ENCODE measurements at places on chromosomes 3 and 15. TPM values are rescaled to one million over a fixed set of nuclear protein-coding genes. Genes with fewer than 3 reads are reported as not detected.
A peak's percentile ranks its signal among the peaks of the same experiment; 100 is the strongest.

SPG21 gene
- 72.3 TPM for total RNA-seq

RBM6 gene
- 90.8 TPM for total RNA-seq

GRCh38 chr3:23761440-23761896 lies 44.3 kb upstream of the UBE2E1 start:
- DNase-seq: peak; percentile 28

DNA sequence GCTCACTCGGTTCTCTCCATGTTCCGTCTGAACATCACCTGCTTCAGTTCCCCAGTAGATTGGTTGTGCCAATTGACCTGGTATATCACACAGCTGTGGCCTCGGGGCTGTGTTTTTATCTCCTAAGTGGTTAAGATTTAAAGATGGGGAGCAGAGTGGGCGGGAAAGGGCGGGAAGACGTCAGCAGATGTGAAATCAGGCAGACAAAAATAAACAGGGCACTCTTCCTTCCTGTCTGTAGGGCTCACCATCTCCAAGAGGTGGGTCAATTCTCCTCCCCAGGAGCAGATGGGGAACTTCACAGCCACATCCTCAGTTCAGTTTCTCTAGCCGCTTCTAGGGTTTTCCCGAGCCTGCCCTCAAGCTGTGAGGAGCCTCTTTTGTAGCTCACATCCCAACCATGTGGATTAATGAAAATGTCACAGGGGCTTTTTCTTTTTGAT lies 26.8 kb upstream of the LIMD1 start:
- peak; percentile 86 for DNase-seq

PRR20G gene
- not detected for total RNA-seq

GRCh38 chr3:27573780-27574437 lies 89.7 kb upstream of the SLC4A7 start:
- no peak for DNase-seq

- DNase-seq: no peak
Observed at GRCh38 chr3:157079676-157080369, 80.1 kb downstream of the CCNL1 start.

DNA sequence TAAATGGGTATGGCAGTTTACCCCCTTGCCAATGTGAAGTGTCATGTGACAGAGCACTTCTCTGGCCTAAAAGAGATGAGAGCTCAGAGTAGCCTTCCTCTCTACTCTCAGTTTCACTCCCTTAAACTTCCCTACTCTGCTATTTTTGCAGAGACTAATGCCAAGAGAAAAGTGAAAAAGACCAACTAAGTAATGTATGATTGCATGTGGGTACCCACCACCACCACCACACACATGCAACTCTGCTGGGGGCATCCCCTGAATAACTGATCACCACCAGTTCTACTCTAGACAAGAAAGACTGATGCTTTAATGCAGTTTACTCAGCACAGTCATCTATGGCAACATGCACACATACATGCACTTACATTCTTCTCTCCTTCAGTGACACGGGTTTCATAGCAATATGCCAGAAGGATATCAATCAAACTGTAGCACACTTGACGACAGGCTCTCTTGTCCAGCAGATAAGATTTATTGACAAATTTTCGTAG lies 31.3 kb downstream of the SHQ1 start:
- DNase-seq: peak; percentile 65

DNA sequence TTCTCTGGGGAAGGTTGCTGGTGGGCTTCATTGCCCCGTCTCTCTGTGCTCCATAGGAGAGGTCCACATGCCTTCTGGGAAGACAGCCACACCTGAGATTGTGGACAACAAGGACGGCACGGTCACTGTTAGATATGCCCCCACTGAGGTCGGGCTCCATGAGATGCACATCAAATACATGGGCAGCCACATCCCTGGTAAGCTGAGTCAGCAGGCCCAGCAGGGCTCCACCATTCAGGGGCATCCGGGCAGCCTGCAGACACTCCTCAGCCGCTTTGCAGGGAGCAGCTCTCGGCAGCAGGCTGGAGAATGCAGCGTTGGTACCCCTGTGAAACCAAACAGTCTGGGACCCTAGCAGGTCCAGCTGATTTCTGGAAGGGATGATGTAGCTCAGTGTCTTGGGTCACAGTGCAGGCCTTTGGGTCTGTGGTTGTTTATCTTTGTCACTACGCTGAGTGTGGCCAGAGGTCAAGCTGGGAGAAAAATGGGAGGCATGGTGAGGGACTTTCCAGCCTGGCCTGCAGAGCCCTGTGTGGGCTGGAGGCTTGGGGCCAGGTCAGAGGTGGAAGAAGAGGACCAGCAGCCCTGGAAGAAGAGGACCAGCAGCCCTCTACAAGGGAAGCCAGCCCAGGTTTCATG lies 67.2 kb downstream of the DNASE1L3 start:
- DNase-seq: no peak

DNA sequence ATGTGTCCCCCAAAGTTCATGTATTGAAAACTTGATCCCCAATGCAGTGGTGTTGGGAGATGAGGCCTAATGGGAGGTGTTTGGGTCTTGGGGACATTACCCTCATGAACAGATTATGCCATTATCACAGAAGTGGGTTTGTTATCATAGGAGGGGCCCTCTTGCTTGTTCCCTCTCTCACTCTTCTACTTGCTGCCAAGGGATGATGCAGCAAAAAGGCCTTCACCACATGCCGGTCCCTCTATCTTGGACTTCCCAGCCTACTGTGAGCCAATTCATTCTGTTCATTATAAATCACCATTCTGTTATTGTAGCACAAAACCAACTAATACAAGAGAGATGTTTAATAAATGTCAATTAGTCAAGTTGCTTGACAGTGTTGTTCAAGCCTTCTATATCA lies 47.2 kb downstream of the FAM227B start:
- DNase-seq: no peak

- peak; percentile 6 for DNase-seq
Observed at GRCh38 chr3:167913219-167913835, 177.8 kb downstream of the SERPINI1 start.

- peak; percentile 65 for DNase-seq
Observed at GRCh38 chr15:31977812-31978661, 52.3 kb upstream of the CHRNA7 start.

GRCh38 chr3:39110041-39110639 lies 2.7 kb downstream of the TTC21A start:
- DNase-seq: no peak

- no peak for DNase-seq
Observed at GRCh38 chr3:12455740-12456139, 28.5 kb upstream of the TSEN2 start.

- DNase-seq: no peak
Observed at GRCh38 chr3:52046186-52046901, 10.0 kb downstream of the DUSP7 start.

GRCh38 chr3:128229106-128229857 lies 76.0 kb downstream of the EEFSEC start:
- DNase-seq: no peak

DNA sequence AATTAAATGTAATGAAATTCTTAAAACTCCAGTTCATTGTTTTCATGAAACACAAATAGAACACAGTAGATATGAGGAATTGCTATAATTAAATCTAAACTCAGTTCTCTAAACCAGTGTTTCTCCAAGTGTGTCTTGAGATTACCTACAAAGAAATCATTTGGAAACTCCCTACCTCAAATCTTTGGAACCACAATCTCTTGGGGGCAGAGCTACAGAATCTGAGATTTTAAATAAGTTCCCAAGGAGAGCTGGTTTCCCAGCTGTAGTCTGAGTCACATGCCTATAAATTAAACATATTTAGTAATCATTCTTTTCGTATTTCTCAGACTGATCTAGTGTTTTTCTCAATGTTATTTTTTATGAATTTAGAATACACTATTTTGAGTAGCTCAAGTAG lies 17.0 kb upstream of the ACTC1 start:
- no peak for DNase-seq

GRCh38 chr3:108822123-108822897 lies at the start of gene TRAT1:
TRAT1 (plus strand) TSS chr3:108822786; CDS start chr3:108822928, 142 bp downstream.
- DNase-seq: no peak

GRCh38 chr3:182399978-182400737 lies 393.1 kb upstream of the ATP11B start:
- no peak for DNase-seq

- DNase-seq: no peak
Observed at GRCh38 chr3:44883999-44884431, 9.6 kb downstream of the TGM4 start.

GRCh38 chr15:78016860-78017259 lies 60.7 kb downstream of the TBC1D2B start:
- DNase-seq: no peak

SPTBN5 gene
- 0.11 TPM for total RNA-seq

DNA sequence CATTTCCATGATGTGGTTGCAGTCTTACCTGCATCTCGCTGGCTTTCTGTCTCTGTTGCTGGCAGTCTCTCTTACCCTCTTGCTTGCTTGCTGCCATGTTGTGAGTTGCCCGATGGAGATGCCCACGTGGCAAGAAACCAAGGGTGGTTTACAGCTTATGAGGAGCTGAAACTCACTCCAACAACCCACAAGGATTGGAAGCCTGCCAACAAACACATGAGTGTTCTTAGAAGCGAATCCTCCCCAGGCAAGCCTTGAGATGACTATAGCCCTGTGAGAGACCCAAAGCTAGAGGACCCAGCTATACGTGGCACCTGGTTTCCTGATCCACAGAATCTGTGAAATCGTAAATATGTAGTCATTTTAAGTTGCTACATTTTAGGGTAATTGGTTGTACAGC lies 490.9 kb upstream of the ADAMTS9 start:
- DNase-seq: no peak

- no peak for DNase-seq
Observed at GRCh38 chr3:102941786-102942185, 507.0 kb downstream of the ZPLD1 start.

DNA sequence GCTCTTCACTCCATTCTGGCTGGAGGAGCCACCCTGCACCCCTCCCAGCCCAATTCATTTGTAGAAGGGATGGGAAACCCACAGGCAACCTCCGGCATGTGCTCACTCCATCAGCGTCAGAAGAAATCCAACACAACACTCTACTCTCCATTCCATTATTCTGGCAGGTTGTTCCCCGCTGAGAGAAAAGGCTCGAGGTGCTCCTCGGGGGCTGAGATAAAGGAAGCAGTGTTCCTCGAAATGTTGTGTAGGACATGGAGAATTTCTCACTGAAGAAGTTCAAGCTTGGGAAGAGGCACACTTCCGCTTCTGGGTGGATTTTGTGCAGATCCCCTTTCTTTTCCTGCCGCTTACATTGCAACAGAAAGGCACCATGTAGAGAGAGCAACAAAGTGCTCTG lies 355.0 kb upstream of the CFAP20DC start:
- no peak for DNase-seq

GRCh38 chr3:150055332-150055731 lies 84.6 kb upstream of the PFN2 start:
- DNase-seq: no peak

DNA sequence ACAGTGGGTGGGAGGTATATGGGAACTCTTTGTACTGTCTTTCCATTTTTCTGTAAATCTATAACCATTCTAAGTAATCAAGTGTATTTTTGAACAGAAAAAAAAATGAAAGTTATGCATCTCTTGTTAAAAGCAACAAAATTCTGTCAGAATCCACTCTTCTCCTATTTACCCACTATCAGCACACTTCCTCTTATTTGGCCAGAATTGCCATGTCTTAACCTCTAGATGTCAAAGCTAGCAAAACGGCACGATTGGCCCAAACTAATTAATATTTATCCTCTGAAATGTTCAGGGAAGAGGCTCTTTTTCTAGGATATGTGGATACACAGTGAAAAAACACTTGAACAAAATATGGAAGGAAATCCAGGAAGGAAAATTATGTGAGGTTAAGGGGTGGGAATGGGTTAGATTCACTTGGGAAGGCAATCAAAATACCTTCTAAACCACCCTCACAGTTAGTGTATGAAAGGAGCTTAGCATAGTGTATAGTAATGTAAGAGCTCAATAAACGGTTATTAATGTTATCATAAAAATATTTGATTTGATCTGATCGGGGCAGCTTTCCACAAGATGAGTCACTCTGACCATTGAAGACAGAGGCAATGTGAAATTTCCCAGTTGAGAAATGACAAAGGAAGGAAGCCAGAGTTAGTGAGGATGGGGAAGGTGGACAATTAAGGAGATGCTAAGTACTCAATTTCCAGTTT lies 20.1 kb upstream of the TGFBR2 start:
- no peak for DNase-seq

DNA sequence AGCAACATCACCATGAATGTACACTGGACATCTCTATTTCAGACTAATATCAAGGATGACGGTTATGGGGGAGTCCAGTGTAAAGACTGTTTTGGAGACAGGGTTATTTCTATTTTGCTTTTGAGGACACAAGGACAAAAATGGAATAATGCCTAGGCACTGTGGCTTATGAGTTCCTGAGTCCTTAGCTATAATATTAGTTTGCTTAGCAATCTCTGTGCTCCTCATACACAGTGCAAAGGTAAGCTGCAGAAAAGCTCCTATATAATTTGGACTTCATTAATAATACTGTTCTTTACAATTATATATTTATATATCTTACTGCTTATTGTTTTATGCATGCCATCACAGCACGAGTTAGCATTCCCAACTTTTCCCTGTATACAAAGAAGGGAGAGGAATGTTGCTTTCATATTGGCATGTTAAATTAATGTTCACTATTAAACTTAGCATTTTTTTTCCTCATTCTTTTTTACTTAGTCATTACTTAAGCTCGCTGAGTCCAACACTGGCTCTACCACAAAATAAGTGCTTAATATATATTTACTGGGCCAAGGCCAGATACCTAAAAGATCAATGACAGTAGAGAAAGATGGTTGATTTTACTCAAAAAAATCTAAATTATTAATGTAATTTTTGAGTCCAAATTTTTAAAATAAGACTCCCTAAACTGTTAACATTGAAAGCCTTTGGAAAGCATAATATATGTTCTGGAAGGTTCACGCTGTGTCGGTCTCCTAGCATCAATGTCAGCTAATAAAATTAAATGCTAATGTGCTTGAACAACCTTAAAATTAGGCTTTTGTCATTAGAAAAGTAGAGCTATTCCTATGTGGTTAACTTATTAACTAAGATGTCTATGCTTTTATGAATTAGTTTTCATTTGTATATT lies 13.8 kb downstream of the THBS1 start:
- no peak for DNase-seq

GRCh38 chr3:61957259-61957658 lies 395.9 kb downstream of the PTPRG start:
- no peak for DNase-seq

DNA sequence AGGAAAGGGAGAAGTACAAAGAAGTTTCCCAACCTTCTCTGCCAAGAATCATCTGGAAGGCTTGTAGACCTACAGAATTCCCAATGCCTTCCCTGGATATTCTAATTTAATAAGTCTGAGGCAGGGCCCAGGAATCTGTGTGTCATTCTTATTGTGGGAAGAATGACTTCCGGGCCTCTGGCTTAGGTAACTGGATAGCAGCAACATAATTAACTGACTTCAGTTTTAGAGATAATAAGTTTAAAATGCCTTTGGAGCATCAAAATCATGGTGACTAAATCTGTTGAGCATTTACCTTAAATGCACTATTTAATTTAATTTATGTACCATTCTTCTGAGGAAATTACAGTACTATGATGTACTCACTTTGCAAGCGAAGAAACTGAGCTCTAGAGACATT lies 44.3 kb upstream of the TM4SF1 start:
- no peak for DNase-seq

- no peak for DNase-seq
Observed at GRCh38 chr3:69647081-69647480, 92.2 kb upstream of the MITF start.

COLQ gene
- total RNA-seq: 2.3 TPM

LZTFL1 gene
- total RNA-seq: 4.7 TPM

- no peak for DNase-seq
Observed at GRCh38 chr3:184178521-184179138, 4.0 kb downstream of the AP2M1 start.

TMCO5A gene
- total RNA-seq: not detected

GRCh38 chr15:83673385-83673784 lies 19.5 kb downstream of the ADAMTSL3 start:
- DNase-seq: no peak
